ENCODE measurements at places on chromosomes 13 and 19. TPM values are rescaled to one million over a fixed set of nuclear protein-coding genes. Genes with fewer than 3 reads are reported as not detected.

GRCh38 chr19:4267101-4267900 is 11.8 kb upstream of the SHD start:
- peak; percentile 75 for DNase-seq

Gene RNASEH2B
- 225 TPM for total RNA-seq

Gene EID2
- 20.7 TPM for total RNA-seq

Gene FOXA3
- 0.57 TPM for total RNA-seq

Gene KLF1
- not detected for total RNA-seq

Gene GNG7
- 15.6 TPM for total RNA-seq

Gene RAB20
- total RNA-seq: not detected
